ENCODE measurements at places on chromosomes 11 and 22.

DNA sequence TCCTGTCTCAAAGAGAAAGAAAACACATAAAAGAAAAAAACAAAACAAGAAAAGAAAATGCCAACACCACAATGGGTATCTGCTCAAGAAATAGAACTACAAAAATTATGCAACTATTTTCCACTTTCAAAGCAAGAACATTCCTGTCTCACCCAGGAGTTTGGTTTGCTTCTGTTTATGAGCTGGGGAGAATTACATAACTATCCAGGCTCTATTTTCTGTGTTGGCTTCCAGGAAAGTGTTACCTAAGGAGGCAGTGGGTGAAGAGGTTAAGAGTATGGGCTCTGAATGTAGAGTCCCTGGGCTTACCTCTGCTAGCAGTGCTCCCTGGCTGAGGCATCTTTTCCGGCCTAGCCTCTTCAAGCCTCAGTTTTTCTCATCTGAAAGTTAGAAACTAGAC is 426.7 kb downstream of the MIAT start:
- no peak for DNase-seq

DNA sequence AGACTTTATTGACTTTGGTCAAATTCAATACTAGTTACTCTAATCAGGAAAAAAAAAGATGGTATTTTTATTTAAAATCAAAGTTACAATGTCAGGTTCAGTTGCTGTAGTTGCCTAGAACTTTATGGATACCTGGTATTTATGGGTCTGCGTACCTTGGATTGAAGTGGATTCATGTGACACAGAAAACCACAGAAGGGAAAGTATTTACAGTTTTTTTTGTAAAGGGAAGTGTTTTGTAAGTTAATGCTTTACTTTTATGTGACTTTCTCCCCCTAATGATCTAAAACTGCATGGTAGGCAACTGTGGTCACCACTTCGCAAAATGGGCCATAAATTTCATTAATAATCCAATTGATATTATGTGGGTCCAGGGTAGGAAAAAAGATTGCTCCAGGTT is 65.2 kb upstream of the ADA2 start:
- DNase-seq: no peak

DNA sequence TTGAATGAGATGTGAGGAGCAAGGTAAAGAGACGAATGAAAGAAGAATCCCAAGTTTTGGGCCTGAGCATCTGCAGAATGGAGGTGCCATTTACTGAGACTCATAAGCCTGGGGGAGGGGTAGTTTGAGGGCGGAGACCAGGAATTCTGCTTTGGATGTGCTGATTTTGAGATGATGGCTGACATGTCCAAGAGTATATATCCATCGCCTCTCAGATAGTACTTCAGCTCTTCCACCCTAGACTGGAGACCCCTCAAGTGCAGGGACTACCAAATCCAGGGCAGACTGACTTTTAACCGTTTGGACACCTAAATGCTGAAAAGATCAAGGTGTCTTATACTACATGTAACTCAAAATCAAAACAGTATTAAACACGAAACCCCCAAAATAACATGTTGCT is 1.3 kb upstream of the SDF2L1 start:
- no peak for DNase-seq

DNA sequence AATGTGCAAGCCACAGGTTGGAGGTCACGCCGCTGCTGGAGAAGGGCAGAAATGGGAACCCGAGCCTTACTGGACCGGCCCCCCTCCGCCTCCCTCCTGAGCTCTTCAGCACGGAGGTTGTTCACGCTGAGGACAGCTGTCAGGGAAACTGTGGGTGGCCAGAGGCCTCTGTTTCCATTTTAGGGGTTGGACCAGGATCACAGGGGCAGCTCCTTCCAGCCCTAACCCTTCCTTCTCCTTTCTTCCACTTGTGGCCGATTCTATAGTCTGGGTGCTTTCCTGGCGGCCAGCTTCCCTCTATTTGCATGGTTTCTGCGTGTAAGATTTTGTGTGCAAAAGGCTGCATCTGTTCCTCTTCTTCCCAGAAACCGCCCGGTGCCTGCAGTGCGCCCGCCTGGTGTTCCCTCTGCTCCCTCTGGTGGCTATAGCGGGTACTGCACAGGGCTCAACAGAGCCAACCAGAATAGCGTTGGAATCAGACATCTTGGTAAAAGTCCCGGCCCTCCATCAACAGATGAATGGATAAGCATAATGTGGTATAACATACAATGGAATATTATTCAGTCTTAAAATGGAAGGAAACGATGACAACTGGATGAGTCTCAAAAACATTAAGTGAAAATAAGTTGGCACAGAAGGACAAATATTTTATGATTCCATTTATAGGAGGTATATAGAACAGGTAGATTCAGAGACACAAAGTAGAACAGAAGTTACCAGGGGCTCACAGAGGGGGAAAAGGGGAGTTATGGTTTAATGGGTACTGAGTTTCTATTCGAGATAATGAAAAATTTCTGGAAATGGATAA is 8.4 kb upstream of the SLC22A8 start:
- DNase-seq: peak; percentile 78

DNA sequence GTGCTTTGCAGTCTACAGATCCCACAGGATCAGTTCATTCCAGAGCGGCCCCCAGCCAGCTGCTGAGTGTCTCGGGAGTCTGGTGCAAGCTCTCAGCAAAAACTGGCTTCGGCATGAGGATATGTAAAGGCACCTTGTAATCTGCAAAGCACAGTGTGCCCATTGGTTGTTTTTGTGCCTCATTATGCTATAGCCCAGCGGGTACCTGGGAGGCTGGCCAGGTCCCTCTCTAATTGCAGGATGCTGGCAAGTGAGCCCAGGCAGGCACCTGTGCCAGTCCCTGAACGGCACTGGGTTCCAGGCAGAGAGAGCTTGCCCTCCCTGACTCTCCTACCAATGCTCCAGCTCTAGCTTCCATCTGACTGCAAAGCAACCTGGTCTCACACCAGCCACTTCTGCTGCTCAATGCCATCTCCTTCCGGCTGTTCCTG is 128.7 kb downstream of the DSCAML1 start:
- no peak for DNase-seq

DNA sequence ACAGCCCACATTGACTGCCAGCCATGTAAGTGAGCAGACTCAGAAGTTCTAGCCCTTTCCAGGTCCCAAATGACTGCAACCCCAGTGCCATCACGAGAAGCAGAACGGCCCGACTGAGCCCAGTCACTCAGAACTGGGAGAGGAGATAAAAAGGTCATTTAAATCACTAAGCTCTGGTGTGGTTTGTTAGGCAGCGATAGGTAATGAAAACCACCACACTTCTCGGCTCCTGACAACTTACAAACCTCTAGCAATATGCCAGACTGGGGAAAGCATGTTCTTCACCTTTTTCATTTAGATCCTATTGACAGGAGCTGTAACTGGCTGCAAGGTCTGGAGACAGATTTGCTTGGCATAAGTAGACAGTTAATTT is 6.7 kb downstream of the SLC15A3 start:
- no peak for DNase-seq

GRCh38 chr11:124798991-124799347 is 1.2 kb downstream of the MSANTD2 start:
- peak; percentile 3 for DNase-seq

- DNase-seq: no peak
Observed at GRCh38 chr11:85705800-85706199, 19.8 kb upstream of the CCDC89 start.

DNA sequence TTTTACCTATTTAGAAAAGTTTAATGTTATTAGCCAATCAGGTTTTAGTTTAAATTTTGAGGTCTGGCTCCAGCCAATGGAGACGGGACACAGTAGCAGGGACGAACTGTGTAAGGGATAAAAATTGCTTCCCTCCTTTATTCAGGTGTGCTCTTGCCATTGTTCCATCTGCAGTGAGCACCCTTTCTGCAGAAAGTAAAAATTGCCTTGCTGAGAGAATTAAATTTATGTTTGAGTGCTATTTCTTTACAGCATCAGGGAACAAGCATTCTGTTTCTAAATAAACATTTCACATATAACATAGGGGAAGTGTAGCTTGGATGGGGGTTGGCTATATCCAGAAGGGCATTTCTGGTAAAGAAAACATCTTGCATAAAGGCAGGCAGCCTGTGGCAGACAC is 36.4 kb upstream of the ZNRF3 start:
- DNase-seq: no peak

DNA sequence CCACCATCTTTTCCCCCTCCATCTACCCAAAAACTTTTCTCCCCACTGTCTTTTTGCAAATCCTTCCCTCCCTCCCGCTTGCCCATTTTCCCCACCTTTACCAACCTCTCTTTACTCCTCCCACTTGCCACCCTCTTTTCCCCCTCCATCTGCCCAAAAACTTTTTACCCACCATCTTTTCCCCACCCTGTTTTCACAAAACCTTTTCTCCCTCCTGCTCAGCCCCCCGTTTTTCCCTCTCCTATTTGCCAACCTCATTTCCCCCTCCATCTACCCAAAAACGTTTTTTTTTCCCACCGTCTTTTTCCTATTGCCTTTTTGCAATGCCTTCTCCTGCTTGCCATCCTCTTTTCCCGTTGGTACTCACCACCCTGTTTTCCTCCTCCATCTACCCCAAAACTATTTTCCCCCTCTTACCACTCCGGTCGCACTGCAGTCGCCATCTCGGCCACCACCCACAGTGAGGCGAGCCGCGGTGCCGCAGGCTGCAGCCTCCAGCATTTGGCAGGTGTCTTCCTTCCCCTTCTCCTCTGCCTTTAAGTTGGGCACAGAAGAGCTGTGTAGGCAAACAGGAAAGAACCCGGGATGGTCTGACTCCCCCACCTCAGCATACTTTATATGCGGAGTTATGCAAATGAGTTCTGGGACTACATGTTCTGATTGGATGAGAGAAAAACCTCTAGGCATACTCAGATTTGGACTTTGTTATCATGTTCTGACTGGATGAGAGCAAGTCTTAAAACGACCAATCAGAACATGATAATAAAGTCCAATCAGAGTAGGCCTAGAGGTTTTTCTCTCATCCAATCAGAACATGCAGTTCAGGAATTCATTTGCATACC is 121.2 kb upstream of the VPREB1 start:
- no peak for DNase-seq

DNA sequence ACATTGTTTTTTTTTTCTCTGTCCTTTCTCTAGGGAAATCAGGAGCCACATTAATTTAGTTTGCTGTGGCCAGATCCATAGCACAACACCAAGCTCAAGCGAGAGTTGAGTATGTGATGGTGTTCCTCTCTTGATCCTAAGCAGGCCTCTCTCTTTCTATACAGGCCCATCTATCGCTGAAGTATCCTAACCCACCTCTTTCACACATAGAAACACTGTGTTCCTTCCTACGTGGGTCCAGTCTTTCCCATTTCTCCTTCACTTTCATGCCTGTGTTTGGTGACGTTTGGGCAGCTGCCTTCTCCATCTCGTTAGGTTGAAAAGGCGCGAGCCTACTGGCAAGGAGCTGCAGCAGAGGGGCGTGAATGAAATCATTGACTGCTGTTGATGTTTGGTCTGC is 2.4 kb downstream of the PACS1 start:
- DNase-seq: no peak

GRCh38 chr22:46522797-46523196 is 14.6 kb downstream of the CELSR1 start:
- DNase-seq: no peak

GRCh38 chr11:3807909-3808860 is at the start of gene PGAP2:
TSS of gene PGAP2 (plus strand) at chr11:3808560. CDS start at chr11:3811260, 2,700 bp downstream.
- DNase-seq: peak; percentile 63

- DNase-seq: no peak
Observed at GRCh38 chr11:11568651-11569229, 53.1 kb downstream of the GALNT18 start.

DNA sequence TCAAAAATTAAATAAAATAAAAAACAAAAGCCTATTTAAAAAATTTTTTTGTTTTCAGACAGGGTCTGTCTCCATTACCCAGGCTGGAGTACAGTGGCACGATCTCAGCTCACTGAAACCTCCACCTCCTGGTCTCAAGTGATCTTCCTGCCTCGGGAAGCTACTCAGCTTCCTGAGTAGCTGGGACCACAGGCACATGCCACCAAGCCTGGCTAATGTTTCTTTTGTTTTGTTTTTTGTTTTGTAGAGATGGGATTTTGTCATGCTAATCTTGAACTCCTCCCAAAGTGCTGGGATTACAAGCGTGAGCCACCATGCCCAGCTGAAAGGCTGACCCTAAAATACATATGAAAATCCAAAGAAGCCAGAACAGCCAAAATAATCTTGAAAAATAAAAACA is 20.4 kb upstream of the L3MBTL2 start:
- DNase-seq: no peak

DNA sequence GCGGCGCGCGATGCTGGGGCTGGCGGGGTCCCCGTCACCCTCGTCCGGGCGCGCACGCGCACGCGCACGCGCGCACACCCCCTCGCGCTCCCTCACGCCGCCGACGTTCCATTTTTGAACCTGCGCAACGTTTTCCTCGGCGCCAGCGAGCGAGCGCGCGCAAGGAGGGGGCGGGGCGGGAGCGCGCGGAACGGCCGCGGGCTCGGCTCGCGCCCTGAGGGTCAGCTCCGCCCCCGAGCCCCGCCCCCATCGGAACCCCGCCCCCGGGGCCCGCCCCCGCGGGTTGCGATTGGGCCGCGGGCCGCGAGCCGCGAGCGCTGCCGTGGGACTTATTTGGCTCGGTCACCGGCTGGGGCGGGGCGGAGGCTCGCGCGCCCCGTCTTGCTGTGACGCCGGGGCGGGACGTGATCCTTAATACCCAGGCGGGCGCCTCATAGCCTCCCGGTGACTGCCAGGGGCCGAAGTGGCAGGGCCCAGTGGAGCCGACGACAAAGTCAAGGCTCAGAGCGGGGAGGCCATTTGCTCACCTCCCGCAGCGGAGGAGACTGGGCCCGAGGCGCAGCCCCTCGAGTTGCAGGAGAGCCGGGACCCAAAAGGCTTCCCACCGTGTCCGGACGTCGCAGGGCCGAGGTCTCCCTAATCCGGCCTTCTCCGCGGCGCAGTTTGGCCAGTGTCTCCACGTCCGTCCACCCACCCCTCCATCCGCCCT is at the start of gene CBX7:
CBX7 (minus strand) TSS at position 170 of the 709 bp plus-strand sequence. CDS start 236 bp downstream, outside the sequence.
- peak; percentile 96 for DNase-seq

- no peak for DNase-seq
Observed at GRCh38 chr11:9580894-9581293, 7.4 kb downstream of the WEE1 start.

- no peak for DNase-seq
Observed at GRCh38 chr11:120224972-120225909, 14.4 kb downstream of the OAF start.

DNA sequence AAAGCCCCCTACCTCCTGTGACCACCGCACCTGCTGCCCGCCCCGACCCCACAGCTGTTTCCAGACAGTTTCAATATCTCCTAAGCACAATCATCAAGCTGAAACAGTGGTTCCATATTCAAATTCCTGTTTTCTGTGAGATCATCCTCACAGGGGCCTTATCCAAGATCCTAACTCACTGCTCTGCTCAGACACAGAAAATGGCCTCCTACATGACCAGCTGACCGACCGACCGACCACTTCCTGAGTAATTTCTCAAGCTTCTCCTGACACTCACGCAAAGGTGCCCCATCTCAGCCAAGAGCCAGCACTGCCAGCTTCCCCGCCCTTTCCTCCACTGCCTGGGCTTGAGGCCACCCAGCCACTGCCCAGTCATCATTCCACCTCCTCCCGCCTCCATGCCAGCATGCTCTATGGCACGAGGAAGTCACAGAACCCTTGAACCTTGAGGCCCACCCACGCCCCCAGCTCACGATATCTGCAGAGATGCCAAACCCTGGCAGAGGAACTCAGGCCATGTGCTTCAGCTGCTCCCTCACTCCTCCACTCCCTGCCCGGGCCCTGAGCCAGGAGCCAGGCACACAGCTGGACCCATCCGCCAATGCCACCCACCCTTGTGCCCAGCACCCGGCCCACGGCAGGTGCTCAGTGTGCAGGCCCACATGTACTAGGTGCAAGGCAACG is 14.0 kb downstream of the KIAA0930 start:
- DNase-seq: no peak

- DNase-seq: no peak
Observed at GRCh38 chr11:57254631-57255030, 17.6 kb upstream of the APLNR start.

Measured in CD4-positive, alpha-beta T cell treated with Interleukin-12 subunit alpha and Interleukin-12 subunit beta, for 1 hour (primary cell).